ENCODE measurements at places on chromosomes 7 and 10.

DNA sequence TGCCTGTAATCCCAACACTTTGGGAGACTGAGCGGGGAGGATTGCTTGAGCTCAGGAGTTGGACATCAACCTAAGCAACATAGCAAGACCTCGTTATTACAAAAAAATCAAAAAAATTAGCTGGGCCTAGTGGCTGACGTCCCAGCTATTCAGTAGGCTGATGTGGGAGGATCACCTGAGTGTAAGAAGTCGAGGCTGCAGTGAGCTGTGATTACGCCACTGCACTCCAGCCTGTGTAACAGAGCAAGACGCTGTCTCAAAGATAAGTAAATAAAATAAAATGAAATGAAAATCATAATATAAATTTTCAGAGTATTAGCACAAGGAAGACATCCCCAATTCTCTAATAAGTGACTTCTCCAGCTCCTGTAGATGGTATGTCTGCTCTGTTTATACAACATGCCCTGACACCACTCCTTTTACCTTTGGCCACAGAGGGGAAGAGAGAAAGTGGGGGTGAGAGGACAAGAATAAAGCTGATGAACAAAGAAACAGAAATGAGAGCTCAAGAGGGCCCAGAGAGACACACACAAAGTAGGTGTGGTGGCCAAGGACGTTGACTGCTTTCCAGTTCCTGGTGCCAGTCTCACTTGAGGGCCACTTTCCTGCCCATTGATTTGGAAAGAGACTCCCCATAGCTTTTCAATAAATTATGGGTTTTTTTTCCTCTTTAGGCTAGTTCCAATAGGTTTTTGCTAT lies 62.9 kb downstream of the PTTG1IP2 start:
- no peak for DNase-seq

DNA sequence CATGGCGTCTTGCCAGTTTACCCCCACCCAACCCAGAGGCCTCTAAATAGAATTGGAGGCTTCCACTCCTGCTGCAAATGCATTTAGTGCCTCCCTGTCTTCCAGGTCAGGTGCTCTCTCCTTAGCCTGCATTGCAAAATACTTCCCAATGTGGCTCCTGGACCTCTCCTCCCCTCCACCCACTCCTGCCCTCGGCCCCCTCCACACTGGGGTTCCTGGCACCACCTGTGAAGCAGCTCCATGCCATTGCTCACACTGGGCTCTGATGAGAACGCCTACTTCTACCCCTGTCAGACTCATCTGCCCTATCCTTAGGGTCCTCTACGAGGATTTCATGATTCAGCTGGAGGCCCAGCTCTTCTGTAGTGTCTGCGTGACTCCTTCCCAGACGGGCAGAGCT lies 37.4 kb downstream of the C10orf120 start:
- DNase-seq = no peak

- DNase-seq = no peak
Observed at GRCh38 chr7:7772397-7772821, 54.0 kb upstream of the RPA3 start.

DNA sequence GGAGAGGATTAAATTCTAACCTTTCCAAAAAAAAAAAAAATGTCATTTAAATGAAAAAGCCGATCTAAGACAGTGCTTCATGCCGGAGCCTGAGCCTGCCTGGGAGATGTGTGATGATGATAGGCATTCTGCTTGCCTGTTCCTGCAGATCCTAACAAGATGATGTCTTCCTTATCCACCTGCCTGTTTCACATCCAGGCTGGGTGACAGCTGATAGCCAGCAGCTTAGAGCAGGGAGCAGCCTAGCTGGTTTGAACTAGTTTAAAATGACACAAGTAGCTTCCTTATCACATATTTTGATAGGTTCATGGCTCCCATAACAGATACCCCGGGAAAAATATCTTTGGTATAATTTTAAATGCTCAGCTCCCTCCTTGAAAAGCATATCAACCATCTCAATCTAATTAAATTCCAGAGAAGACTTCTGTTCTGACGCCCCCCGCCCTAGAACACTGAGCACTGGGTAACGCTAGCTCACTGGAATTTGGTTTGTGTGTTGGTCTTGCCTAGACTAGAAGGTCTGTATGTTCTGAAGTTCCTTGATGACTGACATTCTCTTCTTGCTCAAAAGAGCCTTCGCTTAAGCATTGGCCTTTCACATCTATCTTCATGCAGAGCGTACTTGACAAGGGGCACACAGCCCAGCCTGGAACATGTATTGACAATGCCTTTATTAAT lies 96.9 kb upstream of the FGFR2 start:
- DNase-seq = no peak

DNA sequence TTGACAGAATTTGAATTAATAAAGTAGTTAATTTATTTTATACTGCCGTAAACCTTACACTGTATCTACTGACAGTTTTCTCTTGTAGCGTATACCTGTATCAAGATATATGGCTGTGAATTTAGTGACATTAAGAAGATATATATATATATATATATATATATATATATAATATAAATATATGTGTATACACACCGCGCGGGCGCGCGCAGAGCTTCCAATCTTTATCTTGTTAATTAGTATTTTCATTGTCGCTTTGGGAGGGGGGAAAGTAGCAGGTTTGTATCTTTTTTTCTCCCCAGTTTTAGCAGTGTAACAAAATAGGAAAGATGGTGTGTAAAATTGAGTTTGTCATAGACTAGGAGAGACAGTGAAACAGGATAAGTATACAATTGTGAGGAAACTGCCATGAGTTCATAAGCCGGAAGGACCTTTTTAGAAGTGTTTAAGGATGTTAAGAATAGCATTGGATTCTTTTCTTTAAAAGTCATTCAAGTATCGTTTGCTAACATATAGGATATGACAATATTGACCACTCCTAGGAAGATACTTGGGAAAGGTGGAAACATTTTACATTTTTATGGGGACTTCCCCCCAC lies 2.0 kb downstream of the PLEKHA1 start:
- DNase-seq = no peak

DNA sequence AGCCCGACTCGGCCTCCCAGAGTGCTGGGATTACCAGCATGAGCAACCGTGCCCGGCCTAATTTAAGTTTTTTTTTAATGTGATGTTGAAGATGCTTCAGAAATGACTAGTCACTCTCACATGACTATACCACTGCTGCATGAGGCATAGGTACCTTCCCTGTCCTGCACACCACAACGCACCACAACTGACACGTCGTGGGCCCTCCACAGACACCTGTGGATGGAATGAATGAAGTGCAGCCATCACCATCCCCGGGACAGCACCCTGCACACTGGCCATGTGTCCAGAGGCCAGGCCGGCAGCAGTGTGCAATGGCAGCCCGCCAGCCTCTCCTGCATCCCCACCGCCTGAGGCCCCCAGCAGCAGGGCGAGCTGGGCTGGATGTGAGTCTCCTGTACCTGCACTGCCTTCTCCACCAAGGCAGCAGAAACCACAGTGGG lies 55.1 kb downstream of the VOPP1 start:
- no peak for DNase-seq

DNA sequence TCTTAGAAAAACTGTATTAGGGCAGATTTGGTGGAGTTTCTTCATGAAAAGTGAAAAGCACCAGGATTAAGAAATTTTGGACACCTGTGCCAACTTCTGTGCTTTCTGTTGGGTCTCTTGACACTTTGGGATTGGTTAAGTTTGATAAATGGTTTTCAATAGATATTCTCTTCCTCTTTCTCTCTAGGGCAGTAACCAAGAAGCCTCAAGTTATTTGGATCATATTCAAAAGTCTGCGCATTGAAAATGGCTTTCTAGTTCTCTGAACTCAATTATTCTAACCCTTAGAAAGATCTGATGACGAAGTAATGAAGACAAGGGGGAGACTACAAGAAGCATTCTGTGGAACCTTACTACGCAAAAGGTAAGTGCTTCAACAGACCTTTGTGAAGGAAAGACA lies 144.0 kb upstream of the CCDC6 start:
- no peak for DNase-seq
